Ureter (tissue), 1 donor: ENCODE measurements at places on chromosomes 5 and 9. TPM values are rescaled to one million over a fixed set of nuclear protein-coding genes. Genes with fewer than 3 reads are reported as not detected.

Gene ZNF454
- 4.9 TPM for total RNA-seq

Gene COX7C
- total RNA-seq = 619 TPM

Gene SLC6A19
- not detected for total RNA-seq

Gene EQTN
- total RNA-seq = 0.44 TPM

Gene VLDLR
- 21.8 TPM for total RNA-seq

Gene GAPT
- 0.44 TPM for total RNA-seq

Gene FBXL7
- 12.3 TPM for total RNA-seq

Gene PAEP
- total RNA-seq = not detected

Gene PCDHB8
- 1.7 TPM for total RNA-seq

Gene GRHPR
- total RNA-seq = 74.2 TPM

Gene C5orf52
- not detected for total RNA-seq

Gene SV2C
- 0.60 TPM for total RNA-seq

DNA sequence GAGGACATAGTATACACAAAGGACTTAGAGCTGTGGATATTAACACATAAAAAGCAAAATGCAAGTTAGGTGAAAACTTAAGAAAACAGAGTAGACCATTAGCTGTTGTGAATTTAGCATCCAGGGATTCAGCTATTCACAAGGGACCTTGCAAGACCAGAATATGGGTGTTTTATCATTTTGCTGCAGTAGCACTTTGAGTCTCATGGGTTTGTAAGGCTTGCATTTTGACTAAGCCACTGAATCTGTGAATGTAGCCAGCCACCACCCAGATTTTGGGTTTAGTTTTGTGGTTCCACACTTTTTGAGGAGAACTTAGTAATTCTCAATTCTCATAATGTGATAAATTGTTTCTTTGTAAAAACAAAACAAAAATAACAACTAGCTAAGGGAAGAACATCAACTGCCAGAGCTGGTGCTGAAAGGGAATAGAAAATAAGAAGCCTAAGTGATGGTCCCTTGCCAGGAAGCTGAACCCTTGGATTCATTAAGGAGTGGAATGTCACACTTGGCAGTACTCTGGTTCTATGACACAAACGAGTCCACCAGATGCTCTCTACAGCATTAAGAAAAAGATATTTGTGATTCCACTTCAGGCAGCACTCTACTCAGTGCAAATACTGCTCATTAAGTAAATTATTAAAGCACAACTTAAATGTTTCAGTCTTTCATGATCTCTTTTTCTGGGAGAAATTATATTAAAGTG, 557.4 kb upstream of the ZNF462 start:
- no peak for DNase-seq

GRCh38 chr5:171898386-171898785, 108.1 kb downstream of the FBXW11 start:
- no peak for DNase-seq

DNA sequence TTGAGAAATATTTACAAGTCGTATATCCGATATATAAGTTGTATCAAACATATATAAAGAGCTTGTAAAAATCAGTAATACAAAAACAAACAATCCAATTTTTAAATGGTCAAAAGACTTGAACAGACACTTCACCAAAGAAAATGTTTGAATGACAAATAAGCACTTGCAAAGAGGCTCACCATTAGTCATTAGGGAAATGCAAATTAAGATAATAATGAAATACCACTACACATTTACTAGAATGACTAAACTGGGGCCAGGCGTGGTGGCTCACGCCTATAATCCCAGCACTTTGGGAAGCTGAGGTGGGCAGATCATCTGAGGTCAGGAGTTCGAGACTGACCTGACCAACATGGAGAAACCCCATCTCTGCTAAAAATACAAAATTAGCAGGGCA, 134.6 kb upstream of the HAND1 start:
- DNase-seq = no peak

GRCh38 chr5:168152660-168153059, 138.8 kb upstream of the WWC1 start:
- no peak for DNase-seq

DNA sequence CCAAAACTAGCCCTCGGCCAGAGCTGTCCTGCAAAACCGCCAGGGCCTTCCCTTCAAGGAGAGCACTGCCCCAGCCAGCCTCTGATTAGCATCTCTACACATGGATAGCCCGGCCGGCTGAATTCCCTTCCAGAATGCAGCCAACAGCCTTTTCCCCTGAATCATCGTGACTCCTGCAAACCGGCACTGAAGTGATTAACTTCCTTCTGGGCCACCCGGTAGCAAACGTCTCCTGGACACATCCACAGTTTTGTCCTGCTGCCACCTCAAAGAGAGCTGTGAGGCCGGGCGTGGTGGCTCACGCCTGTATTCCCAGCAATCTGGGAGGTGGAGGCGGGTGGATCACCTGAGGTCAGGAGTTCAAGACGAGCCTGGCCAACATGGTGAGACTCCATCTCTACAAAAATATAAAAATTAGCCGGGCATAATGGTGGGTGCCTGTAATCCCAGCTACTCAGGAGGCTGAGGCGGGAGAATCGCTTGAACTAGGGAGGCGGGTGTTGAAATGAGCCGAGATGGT, 21.1 kb upstream of the EEIG1 start:
- DNase-seq = peak; percentile 70

DNA sequence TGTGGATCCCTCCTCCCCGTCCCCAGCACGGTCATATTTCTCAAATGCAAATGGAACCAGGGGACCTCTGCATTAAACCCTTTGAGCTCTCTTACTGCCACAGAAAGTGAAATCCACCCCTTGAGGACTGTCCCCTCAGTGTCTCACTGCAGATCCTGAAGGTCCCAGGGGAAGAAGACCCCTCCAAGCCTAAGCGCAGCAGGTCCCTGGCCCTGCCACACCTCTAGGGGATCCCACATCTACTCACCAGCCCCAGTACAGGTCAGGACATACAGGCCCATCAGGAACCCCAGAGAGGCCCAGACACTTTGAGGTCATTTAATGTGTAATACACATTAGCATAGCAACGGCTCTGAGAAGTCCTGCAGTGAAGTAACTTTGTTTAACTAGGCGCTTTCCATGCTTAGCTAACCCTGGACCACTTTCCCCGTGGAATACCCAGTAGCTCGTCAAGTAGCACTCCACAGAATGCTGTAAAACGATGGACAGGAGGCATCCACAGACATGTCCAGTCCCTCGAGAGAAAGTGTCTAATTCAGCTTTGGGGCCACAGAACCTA, 54.7 kb upstream of the ALDH1B1 start:
- peak; percentile 19 for DNase-seq

GRCh38 chr9:105309531-105309931, 65.1 kb downstream of the SLC44A1 start:
- no peak for DNase-seq

- peak; percentile 83 for DNase-seq
Observed at GRCh38 chr9:112348257-112349007, 15.0 kb upstream of the PTBP3 start.

- peak; percentile 89 for DNase-seq
Observed at GRCh38 chr5:149439899-149440542, 60.9 kb upstream of the IL17B start.

DNA sequence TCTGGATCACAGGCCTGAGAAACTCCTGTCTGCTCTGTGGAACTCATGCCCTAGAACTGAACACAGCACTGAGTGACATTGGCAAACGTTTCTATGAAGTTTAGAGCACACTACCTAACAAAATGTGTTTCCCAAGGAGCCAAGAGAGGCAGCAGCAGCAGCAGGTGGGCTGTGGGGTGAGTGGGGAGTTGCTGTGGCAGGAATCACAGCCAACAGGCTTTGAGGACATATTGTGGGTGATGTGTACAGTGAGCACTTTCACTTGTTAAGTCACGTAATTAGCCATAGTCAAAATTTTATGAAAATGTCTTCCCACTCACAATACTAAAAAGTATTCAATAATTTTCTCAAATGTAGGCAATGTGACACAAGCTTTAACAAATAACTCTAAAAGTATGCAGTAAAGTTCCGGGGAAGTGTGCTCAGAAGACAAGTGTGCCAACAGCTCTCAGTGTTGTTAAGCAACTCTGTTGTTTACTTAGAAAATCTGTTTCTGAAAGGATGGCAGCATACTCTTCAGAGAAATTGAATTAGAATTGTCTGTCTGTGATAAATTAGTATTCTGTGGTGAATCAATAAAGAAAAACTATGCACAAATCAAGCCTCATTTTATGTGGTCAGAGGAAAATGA, 482.1 kb downstream of the SEMA5A start:
- no peak for DNase-seq

- no peak for DNase-seq
Observed at GRCh38 chr5:130110328-130110727, 206.1 kb downstream of the CHSY3 start.

DNA sequence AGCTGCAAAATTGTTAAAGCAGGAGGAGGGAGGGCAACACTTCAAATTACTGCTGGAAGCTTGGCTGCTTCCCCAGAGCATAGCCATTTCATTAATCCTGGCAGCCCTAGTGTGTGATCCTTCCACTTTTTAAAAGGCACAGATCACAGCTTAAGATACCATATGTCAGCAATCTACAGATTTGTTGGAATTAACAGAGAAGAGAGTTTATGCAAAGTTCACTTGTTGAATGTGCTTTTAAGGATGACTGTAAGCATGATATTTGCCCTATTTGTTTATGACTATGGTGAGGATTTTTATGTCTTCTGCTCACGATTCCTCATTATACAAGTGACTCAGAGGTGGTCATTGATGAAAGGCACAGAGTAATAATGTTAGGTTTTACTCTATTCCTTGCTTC, 156.0 kb upstream of the CDKN2B start:
- no peak for DNase-seq

DNA sequence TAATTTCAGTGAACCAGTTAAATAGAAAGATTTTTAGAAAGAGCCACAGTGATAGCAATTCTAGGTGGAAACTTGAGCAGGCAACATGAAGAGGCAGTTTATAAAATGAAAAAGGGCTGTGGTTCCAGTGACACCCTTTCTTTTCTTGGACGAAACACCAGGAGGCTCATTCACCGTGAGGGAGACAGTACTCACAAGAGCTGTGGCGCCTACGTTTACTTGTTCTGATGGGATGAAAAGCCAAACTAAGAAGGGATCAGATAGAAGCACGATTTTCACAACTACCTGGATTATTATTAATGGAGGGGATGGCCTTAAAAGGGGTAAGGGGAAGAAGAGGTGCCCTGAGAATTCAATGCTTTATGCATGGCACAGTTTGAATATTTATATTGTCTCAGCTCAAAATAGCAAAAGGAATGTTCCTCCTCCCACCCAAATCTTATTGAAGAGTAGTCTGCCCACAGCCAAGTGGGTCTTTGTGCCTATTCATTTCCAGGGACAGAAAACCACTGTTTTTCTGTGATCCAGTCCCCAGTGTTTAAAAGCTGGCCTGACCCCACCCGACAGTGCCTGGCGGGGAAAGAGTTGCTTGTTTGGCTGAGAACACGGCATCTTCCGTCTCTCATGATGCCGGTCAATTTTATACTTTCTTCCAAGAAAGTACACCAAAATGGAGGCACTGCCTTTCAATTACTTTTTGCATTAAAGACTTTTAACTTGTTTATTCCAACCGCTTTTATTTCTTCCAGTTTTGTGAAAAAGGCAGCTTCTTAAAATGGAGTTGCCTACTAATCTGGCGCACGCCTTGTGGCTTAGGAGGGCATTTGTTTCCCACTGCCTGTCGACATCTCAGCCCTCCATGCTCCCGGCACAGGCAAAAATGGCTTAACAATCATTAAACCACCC, 51.9 kb downstream of the HABP4 start:
- DNase-seq = no peak

DNA sequence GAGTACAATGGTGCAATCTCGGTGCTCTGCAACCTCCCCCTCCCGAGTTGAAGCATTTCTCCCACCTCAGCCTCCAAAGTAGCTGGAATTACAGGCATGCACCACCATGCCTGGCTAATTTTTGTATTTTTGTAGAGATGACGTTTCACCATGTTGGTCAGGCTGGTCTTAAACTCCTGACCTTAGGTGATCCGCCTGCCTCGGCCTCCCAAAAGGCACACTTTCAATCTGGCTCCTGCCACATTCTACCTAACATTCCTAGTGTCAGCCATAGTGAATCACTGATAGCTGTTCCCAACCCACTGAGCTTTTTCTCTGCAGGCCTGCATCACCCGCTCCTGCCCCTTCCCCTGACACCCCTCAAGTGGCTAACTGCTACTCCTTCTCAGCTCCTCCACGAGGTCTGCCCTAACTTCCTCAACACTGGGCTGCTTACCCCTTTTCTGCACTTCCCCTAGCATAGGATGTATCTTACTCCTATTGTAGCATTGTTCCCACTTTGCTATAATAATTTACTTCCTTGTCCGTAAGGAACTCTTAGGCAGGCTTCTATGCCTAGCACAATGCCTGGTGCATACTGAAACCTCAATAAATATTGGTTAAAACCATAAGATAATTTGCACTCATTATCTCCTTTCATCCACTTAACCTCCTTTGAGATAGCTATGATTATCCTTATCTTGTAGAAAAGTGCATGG, 42.0 kb upstream of the LIFR start:
- DNase-seq = no peak

GRCh38 chr5:89878140-89879132, 531.1 kb downstream of the CETN3 start:
- DNase-seq = no peak

DNA sequence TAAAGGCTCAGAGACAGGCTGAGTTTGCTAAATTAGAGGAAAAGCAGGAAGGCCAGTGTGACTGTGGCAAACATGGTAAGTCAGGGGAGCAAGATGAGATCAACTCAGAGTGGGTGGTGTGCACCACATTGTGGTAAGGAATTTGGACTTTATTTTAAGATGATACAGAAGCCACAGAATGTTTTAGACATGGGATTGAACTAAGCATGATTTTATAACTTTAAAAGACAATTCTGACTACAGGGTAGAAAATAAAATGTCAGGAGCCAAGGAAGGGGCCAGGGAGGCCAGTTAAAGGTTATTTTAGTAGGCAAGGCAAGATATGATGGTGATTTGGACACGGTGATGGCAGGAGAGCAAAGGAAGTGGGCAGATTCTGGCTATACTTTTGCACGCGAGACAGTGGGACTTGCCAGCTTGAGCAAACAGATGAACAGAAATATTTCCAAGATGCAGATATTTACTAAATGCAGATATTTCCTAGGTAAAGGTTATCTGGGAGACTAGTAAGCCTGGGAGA, 53.9 kb downstream of the TSSK1B start:
- no peak for DNase-seq

GRCh38 chr9:72141484-72141883, 7.8 kb upstream of the GDA start:
- no peak for DNase-seq

DNA sequence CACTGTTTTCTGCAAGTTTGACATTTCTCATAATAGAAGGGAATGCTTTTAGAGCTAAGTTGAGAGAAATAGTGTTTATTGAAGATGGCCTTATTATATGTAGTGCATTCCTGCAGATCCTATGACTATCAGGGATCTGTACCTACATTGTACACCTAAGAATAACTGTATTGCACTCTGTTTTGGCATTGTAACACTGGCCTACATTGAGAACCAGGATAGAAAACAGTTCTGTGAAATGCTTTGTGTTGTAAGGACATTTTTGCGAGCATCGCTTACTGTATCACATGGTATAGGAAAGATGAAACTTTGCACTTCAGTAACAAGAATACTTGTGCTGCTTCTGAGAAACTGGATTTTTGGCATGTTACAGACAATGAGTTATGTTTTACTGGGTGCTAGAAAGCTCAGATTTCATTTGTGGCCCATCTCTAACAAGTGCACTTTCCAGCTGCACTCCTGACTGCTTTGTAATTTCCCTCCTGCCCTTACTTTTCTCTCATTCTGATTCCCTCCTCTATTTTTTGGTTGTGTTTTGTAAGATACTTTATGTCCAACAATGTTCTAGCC, 30.6 kb downstream of the C9orf85 start:
- no peak for DNase-seq
